AG09319 (cell line): ENCODE measurements at places on chromosomes 1 and 21.

DNA sequence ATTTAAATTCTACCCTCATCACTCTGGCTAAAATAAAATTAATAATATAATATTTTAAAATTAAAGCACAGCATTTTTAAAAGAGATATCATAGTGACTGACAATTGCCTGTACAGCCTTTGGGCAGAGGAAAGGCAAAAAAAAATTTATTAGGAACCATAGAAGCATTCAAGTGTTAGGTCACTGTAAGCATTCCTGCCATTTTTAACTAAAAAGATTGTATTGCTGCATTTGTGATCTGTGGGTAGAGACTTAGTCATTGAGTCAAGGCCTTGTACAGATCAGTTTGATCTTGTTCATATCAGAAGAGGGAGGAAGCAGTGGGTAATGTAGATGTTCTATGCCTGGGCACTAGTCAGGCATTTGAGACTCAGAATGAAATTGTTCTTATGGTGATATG, 109.9 kb downstream of the LYPLAL1 start:
- no peak for DNase-seq

DNA sequence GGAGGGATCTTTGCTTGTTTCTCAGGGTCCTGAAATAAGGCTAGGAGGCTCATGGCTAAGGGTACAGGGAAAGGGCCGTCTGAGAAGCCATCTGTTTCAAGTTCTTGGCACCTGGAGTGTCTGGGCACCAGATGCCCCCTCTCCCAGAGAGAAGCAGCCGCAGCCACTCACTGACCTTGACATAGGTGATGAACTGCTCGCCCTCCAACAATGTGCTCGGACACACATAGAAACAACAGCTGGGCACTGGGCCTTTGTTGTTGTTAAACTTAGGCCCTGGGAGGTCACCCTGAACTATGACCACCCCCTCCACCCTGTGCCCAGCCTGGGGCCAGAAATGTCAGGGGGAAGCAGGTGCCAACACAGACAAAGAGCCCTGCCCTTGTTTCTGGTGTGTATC, 9.2 kb upstream of the TNNI1 start:
- no peak for DNase-seq

DNA sequence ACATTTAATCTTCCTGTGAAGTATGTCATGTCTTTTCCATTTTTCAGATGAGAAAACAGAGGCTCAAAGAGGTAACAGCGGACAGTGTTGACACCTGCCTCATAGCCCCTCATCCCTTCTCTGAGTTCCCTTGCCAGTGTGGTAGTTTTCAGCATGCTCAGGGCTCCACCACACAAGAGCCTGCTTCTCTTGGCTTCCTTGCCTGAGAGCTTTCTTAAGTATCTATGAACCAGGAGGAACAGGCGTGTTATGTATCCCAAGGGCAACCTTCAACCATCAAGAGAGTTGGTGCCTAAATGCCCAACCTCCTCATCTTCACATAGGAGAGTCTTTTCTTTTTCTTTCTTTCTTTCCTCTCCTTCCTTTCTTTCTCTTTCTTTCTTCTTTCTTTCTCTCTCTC, 5.9 kb upstream of the PAFAH2 start:
- no peak for DNase-seq

DNA sequence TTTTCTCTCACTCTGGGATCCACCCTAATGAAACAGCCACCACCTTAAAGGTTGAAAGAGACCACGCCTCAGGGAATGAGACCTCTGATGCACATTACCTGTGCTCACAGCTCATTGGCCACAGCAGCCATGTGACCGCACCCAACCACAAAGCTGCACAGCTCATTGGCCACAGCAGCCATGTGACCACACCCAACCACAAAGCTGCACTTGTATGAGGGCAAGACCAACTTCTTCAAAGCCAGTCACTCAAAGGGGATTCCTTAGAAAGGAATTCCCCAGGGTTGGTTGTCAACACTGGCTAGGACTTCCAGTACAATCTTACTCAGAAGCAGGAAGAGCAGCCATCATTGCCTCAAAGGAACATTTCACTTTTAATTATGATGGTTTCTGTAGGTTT, 43.6 kb upstream of the PDE9A start:
- DNase-seq: no peak

DNA sequence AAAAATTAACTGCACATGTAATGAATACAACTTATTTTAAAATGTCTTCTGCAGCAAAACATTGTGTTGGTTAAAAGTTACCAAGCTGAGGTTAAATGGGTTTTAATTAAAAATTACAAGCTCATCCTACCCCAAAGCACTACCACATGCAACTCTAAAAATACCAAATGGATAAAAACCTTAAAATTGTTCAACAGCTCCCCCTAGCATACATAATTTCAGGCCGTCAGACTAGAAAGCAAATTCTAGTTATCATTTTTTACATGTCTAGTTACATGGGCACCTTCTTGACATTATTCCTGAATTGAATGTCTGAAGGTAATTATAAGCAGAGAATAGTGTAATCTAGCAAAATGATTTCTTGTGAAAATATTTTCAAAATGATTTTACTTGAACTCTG, 176.5 kb downstream of the C1orf21 start:
- peak; percentile 8 for DNase-seq

DNA sequence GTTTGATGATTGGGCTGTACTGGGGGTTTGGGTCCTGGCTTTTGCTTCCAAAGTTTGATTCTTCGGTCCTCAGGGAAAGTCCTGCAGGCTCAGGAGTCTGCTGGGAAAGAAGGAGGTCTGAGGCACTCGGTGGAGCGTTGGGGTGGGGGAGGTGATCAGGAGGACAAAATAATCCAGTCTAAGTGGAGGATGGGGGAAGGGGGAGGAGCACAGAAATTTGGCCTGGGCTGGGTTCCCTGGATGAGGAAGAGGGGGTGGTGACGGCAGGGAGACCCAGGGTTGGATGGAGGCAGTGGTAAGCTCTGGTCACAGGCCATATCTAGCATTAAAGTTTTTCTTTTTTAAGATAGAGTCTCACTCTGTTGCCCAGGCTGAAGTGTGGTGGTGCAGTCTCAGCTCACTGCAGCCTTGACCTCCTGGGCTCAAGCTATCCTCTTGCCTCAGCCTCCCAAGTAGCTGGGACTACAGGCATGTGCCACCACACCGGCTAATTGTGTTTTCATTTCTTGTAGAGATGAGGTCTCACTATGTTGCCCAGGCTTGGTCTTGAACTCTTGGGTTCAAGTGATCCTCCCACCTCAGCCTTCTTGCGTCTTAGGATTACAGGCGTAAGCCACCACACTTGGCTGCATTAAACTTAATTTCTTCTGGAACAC, 6.8 kb downstream of the SH2D2A start:
- DNase-seq: no peak

GRCh38 chr1:50986653-50987052, 16.6 kb downstream of the CDKN2C start:
- no peak for DNase-seq

DNA sequence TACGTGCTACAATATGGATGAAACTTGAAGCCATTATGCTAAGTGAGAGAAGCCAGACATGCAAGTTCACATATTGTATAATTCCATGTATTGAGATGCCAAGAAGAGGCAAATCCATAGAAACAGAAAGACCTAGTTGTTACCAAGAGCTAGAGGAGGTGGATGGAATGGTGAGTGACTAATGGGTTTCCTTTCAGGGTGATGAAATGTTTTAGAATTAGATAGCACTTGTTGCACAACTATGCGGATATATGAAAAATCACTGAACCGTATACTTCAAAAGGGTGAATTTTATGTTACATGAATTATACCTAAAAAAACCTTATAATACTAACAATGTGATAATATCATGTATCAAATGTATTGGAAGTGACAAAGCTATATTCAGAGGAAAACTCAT, 18.1 kb downstream of the EPHA10 start:
- DNase-seq: no peak

DNA sequence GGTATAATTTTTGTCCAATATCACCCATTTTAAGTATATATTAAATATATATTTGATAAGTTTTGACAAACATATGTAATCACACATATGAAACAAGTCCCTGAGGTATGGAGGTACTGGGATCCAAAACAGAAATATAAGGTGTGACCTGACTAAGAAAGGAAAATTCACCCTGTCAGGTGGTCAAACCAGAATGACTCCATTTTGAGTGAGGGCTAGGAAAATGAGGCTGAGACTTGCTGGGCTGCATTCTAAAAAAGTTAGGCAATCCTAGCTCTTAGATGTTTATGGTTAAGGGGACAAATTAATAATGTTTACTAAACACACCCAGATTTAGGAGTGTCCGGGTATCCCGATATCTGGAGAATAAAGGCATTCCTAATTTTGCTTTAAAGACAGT, 11.6 kb upstream of the SLC19A2 start:
- DNase-seq: no peak
